ENCODE measurements at places on chromosomes 5 and 9.

DNA sequence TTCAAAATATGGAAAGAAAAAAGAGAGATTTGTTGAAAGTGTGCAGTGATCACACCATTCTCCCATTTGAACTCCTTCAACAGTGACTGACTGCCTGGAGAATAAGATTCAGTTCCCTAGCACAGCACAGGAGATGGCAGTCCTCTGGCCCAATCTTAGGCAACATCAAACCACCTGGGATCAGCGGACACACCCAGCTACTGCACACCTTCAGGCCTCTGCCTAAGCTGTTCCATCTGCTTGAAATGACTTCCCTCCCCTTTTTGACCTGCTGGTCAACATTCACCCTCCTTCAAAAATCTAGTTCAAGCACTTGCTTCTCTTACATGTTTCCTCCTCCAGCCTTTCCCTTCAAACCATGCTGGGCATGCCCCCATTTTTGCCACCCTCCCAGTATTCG lies 4.5 kb downstream of the MAPK9 start:
- DNase-seq, result no peak

DNA sequence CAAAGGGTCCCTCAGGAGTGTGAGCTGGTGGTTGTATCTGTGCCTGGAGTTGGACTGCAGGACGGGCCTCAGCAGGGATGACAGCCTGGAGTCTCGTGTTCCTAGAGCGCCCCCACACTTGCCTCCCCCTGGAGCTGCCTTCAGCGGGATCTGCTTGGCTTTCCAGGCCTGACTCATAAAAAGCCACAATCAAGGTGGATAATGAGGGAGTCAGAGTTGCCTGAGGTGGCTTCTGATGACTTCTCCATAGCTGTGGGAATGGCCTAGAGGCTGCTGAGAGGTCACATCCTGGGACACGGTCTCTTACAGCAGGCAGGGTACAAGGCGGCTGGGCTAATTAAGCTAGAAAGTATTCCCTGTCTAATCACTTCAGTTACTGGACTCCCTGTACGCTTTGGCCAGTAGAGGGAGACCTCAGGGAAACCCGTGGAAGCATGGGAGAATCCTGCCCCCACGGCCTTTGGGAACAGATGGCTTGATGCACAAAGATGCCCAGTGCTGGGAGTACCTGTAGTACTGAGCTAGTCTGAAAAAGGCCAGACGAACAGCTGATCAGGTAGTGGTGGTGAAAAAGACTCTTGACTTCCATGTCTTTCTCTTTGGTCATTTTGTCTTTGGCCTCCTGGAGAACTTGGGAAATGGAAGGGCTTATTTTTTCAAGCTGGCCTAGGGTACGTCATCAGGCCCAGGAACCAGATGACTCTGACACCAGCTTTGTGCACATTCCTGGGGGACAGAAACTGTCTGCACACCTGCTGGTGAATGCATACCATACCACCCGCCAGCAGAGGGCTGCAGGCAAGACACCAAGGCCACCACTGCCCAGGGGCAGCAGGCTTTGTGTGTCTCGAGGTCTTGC lies 16.1 kb upstream of the FRRS1L start:
- peak; percentile 51 for DNase-seq

- no peak for DNase-seq
Observed at GRCh38 chr5:78771260-78772205, 123.0 kb upstream of the LHFPL2 start.

- no peak for DNase-seq
Observed at GRCh38 chr9:29548436-29548835, 1975.2 kb upstream of the C9orf72 start.

- DNase-seq, result no peak
Observed at GRCh38 chr5:111800351-111800750, 43.4 kb upstream of the NREP start.

GRCh38 chr5:27267209-27267824 lies 228.9 kb upstream of the CDH9 start:
- no peak for DNase-seq

DNA sequence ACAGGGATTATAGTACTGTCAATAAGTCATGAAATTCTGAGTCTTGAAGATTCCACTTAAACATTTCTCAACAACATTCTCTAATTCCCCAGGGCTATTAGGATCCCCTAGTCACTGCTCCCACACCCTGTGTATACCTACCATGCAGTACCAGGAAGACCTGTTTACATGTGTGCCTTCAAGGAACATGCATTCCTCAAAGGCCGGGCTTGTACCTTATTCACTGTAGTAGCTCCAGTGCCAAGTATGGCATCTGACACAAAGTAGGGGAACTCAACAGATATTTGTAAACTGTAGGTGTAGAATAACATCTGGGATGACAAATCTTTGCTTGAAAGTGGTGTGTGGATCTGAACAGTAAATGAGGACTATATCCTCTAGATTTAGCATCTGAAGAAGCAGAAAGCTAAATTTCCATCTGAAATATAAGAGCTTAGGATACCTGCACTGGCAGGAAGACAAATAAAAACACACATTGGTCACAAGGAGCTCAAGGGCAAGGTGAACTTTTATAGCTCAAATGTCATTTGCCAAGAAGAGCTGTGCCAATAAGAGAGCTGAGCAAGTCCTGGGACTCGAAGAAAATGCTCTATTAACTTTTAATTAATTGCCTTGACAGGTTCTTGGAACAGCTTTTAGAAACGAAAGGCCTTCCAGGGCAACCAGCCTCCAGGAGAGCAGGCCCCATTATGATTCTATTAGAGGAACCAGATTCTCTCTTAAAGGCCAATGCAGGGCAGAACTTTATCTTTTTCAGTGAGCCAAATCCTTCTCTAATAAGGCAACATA lies 52.3 kb upstream of the MYOT start:
- DNase-seq, result no peak

- DNase-seq, result no peak
Observed at GRCh38 chr9:95192631-95193030, 124.9 kb downstream of the FANCC start.

DNA sequence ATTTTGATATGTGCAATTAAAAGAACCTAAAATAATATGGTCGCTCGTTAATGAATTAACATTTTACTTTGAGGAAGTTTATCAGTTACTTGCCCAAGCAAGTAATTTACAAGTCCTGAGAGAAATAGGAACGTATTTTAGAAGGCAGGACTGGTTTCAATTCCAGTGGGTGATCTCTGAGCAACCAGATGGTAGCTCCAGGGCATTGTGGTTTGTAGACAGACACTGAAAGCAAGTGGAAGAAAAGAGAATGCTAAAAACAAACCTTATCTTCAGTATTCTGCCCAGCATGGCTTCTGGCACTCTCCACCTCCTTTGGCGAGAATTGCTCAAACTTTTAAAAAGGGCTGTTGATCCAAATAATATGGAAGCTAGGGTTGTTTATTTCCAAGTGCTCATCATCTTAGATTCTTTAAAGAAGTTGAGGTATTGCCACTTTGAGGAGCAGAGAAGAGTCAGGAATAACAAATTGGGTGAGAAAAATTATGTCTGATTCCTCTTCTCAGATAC lies 31.8 kb upstream of the ERAP2 start:
- DNase-seq, result no peak

DNA sequence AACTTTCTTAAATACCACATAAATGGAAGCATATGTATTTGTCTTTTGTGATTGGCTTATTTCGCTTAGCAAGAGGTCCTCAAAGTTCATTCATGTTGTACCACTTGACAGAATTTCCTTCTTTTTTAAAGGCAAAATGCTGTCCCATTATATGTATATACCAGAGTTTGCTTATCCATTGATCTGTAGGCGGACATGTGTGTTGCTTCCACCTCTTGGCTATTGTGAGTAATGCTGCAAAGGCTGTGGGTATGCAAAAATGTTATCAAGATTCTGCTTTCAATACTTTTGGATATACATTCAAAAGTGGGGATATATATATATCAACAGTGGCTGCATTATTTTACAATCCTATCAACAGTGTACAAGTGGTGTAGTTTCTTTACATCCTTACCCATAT lies 271.0 kb downstream of the PRR16 start:
- no peak for DNase-seq

DNA sequence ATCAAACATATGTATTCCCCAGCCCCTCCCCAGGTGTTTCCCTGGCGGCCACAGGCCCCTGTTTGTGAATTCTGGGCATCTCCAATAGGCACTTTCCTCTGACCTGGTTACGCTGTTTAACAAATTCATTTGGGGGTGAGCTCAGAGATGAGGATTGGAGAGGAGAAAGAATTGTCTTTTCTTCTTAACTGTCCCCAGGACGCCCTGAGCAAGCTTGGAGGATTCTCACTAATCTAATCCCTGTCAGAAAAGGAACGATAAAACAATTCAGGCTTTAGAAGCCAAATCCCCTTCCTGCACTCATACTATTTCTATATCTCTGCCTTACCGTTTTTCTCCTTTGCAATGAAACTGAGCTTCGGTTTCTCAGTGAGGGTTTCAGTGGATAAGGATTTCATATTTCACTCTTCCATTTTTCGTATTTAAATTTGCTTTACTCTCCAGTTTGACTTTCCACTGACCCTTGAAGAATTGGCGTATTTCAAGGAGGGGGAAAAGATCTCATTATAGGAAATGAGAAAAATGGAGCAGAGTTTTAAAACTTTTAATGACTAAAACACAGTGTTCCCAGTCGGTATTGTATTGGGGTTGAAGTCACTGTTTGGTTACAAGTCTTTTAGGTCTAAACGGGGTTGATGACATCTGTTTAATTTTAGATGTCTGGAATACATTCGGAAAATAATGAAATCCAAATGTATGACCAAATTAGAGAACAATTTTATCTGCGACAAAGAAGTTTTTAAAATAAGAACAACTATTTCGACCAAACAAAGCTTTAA lies 180.1 kb downstream of the MACROH2A1 start:
- no peak for DNase-seq

GRCh38 chr5:84260939-84261338 lies 123.7 kb downstream of the EDIL3 start:
- DNase-seq, result no peak

DNA sequence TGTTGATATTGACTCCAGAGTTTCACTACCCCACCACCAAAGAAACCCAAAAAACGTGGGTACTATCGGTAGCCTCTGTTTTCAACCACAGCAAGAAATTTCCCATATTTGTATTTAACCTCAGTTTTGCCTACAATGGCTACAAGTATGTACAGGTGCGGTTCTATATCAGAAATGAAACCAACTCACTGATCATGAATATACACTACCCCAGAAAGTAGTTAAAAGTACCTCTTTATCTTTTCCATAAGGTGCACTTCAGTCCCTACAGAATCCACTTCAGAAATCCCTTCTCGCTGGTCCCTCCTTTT lies 140.6 kb upstream of the SLC12A2 start:
- no peak for DNase-seq

DNA sequence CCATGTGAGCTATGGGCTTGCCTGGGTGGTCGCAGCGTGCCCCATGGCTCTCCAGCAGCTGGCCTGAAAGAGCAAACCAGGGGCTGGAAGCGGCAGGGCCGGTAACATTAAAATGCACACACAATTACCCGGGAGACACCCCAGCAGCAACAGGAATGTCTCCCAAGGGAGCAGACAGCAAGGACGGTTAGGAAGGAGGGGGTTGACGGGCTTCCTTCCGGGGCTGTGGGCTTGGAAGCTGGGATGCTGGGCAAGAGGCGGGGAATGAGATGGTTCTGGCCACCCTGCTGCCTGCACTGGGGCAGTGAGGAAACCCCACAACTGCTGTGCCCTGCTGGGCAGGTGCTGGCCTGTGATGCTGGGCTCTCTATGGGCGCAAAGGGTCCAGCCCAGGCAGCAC lies 71.8 kb upstream of the ADAMTS2 start:
- DNase-seq, result no peak

DNA sequence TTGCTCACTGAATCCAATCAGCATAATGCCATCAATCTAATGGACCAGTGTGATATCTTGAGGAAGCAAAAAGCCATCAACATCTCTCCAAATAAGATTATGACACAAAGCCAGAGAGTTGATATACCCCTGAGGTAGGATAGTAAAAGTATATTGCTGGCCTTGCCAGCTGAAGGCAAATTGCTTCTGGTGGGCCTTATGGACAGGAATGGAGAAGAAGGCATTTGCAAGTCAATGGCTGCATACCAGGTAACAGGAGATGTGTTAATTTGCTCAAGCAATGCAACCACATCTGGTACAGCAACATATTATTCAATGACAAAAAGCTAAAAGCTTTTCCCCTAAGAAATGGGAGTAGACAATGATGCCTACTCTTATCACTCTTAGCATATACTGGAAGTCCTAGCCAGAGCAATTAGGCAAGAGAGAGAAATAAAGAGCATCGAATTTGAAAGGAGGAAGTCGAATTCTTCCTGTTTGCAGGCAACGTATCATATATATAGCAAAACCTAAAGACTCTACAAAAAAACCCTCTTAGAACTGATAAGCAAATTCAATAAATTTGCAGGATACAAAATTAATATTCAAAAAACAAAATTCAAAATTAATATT lies 216.1 kb upstream of the RASA1 start:
- no peak for DNase-seq

GRCh38 chr5:54249210-54250028 lies 61.0 kb downstream of the ARL15 start:
- DNase-seq, result peak; percentile 40

GRCh38 chr5:14580398-14581034 lies 1.1 kb upstream of the OTULINL start:
- no peak for DNase-seq

GRCh38 chr5:87154191-87154590 lies 113.5 kb upstream of the RASA1 start:
- no peak for DNase-seq

- DNase-seq, result no peak
Observed at GRCh38 chr5:6585168-6585567, 47.7 kb downstream of the NSUN2 start.

DNA sequence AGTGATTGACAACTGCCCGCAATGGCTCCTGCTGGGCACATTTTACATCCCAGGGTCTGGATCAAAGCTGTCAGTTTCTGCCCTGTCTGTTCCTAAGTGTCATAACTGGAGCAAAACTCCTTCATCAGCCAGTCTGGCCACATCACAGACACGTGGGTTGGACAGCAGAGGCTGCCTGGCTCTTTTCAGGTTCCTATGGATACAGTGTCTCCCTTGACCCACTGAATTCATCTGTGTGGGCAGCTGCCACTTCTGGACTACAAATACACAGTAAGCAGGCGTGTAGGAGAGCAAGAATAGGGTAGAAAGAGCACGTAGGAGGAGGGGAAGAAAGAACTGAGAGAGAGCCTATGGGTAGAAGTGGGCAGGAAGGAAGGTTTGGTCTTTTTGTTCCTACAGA lies 238.0 kb downstream of the ENC1 start:
- DNase-seq, result peak; percentile 3

DNA sequence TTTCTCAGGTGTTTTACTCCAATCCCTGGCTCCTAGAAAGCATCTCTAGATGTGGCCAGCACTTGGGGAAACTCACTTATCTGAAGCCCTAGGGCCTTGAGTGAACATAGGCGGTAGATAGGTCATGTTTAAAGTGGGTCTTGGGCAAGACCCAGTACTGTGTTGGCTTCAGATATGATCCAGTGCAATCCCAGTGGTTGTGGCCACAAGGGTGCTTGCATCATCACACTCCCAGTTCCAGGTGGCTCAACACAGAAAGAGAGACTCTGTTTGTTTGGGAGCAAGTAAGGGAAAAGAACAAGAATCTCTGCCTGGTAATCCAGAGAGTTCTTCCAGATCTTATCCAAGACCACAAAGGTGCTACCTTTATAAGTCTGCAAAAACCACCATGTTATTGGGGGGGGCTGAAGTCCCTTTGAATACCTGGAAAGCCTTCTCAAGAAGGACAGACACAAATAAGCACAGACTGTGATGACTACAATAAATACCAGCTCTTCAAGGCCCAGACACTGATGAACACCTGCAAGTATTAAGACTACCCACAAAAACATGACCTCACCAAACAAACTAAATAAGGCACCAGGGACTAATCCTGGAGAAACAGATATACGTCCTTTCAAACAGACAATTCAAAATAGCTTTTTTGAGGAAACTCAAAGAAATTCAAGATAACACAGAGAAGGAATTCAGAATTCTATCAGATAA lies 114.7 kb downstream of the LURAP1L start:
- no peak for DNase-seq

Measured in thyroid gland (tissue), 4 donors.